ENCODE measurements at places on chromosomes 4 and X.

DNA sequence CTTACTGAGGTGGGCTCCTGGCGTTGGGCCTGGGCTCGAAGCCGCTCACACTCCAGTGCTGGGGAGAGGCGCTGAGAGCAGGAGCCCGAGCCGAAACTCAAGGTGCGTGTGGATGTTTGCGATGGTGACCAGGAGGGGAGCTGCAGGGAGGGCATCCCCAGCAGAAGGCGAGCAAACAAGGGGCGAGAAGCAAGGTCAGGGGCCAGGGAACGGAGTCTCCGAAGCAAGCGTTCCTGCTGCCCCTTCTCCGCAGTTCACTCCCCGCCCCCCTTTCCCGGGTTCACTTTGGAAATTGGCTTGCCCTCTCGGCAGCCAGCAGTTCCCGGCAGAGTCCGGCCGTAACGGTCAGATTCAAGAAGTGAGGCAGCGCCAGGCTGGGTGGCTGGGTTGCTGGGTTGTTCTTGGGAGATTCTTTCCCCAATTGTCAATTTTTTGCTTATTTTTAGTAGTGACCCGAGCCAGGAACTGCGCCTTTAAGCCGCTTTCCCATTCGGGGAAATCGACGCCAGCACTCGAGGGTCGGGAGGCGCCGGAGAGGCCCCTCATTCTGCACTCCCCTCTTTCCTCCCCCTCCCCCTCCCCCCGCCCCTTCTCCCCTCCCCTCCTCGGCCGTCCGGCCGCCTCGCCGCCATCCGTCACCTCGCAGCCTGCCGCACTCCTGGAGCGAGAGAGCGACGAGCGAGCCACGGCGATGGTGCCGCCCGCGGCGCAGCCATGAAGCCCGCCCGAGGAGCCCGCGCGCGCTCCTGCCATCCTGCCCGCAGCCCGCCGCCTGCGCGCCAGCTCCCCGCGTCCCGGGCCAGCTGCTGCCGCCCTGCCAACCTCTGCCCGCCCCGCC is at the start of gene FRMPD3:
Gene FRMPD3, plus strand, starts transcription at position 655 of the 838 bp plus-strand sequence. CDS start 76,937 bp downstream, outside the sequence.
- peak; percentile 8 for DNase-seq

GRCh38 chrX:115892787-115893671 is 277.5 kb upstream of the AGTR2 start:
- DNase-seq = no peak

GRCh38 chr4:174334628-174335027 is 50.9 kb downstream of the CEP44 start:
- no peak for DNase-seq

DNA sequence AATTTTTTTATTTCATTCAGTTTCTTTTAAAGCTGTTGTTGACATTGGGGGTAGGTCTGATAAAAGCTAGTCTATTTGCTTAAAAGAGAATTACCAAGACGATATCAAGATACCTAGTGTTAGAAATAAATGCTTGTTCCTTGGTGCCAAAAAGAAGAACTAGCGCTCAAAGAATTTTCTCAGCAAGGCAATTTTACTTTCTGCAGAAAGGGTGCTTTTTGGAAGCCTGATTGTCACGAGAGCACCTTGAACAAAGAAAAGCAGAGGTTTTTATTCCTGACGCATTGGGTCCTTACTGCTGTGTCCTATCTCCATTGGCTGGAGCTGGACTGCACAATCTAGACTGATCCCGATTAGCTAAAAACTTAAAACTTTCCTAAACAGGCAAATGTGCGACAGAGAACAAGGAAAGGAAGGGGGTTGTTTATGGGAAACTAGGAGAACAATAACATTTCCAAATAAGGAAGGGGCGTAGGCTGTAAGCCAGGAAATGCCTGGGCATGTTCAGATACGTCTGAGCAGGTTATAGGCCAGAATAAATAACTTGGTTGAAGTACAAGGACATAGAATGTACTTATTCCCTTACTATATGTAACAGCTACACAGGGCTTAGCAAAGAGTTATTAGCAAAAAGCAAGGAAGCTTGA is 50.3 kb upstream of the STPG2 start:
- no peak for DNase-seq

DNA sequence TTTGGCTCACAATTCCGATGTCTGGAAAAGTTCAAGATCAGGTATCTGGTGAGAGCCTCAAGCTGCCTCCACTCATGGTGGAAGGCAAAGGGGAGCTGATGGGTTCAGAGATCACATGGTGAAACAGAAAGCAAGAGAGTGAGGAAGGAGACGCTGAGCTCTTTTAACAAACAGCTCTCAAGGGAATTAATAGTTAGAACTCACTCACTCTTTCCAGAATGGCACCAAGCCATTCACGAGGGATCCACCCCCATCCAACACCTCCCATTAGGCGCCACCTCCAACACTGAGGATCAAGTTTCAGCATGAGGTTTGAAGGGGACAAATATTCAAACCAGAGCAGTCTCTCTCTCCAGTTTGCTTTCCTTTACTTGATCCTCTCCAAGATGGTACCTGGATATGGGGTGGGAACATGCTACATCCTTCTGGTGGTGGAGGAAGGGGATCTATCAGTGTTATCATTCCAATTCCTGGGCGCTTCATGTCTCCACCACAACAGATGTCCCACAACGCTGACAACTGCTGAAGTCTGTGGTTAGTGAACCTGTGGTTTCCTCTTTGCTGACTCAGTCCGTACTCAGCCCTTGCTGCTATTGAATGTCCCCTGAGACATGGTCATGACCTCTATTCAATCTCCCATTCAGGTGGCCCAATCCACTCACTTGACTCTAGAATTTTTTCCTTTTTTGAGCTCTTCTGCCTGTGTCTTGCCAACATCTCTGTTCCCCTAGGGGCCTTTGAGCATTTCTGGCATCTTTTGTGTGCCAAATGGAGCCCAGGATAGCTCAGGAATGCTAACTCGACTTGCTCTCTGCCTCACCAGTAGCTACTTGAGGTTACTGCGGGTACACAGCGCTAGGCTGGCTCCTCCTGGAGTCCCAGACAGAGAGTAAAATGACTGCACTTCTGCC is 395.2 kb downstream of the MID1IP1 start:
- peak; percentile 88 for DNase-seq

DNA sequence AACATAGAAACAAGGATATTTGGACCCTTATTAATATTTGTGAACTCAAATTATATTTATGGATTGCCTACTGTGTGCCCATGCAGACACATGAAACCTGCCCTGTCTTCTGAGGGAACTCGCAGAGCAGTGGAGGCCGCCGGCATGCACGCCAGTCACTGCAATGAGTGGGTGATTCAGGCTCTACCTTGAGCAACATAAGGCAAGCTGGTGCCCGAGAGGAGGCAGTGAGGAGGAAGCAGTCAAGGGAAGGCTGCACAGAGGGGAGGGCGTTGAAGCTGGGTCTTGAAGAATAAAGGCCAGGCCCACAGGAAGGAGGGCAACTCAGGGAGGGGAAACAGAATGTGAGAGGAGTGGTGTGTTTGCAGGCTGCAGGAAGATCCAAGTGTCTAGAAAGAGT is 52.8 kb downstream of the PPEF2 start:
- DNase-seq = peak; percentile 62

GRCh38 chrX:37677765-37678164 is 7.8 kb upstream of the XK start:
- DNase-seq = no peak

- no peak for DNase-seq
These were observed 154.8 kb upstream of the ZFP42 start for GRCh38 chr4:187840814-187841213.

Data from hematopoietic multipotent progenitor cell treated with erythropoietin and hydrocortisone succinate and interleukin-3 and kit ligand, for 4 days (in vitro differentiated cells).